ENCODE measurements at places on chromosomes 7 and 10. TPM values are rescaled to one million over a fixed set of nuclear protein-coding genes. Genes with fewer than 3 reads are reported as not detected.

GRCh38 chr7:50978633-50979215 is 196.0 kb upstream of the GRB10 start:
- DNase-seq, result no peak

DNA sequence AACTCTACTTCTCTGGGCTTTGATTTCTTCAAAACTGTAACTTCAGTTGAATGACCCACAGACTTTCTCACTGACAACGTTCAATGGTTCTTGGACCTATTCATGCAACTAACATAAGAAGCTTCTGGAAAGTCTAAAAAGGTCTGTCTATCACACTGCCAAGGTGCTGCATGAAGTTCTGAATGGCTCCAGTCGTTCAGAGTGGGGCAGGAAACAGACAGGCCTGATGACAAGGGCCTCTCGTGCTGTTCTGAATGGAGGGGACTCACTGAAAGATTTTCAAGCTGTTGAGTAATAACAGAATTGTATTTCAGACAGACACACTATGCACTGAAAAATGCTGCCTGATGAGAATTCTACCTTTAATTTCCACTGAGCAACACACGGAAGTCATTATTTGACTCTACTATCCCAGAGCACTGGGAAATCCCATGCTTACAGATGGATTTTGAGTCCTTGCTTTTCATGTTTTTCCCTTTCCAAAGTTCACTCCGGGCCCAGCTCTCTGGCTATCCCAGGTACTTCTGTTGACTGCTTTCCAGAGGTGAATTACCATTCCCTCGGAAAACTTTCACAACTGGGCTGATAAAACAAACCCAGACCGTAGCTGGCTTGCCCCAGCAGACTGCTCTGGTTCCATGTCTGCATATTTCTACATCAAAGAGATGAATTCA is 204.9 kb upstream of the FRMD4A start:
- no peak for DNase-seq

FAM3C gene
- 45.2 TPM for total RNA-seq

SPAM1 gene
- not detected for total RNA-seq

PON3 gene
- total RNA-seq, result not detected

CCDC172 gene
- total RNA-seq, result not detected

SFTPA1 gene
- not detected for total RNA-seq

CHCHD2 gene
- total RNA-seq, result 395 TPM

CLIP2 gene
- total RNA-seq, result 73.6 TPM

KDM7A gene
- 3.9 TPM for total RNA-seq

All from glomerular endothelial cell (primary cell).